ENCODE measurements at places on chromosomes 1 and 21.

DNA sequence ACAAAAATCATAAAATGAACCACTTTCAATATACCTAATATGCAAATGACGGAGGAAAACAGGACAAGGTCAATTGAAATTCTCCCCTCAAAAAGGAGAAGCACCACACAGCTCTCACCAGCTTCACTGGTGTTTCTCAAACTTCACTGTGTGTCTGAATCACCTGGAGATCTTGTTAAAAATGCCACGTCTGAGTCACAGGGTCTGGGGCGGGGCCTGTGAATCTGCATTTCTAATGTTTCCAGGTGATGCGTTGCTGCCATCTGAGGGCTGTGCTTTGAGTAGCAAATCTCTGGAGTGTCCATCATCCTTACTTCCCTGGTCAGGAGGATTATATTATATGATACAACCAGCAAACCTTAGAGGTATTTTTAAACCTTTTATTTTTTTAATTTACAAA is 9.0 kb downstream of the CLDN19 start:
- no peak for DNase-seq

- peak; percentile 71 for DNase-seq
Observed at GRCh38 chr1:198549866-198550265, 9.4 kb upstream of the ATP6V1G3 start.

GRCh38 chr1:224587051-224587450 is 29.1 kb upstream of the CNIH3 start:
- DNase-seq: no peak

GRCh38 chr1:97050506-97050905 is 328.9 kb downstream of the PTBP2 start:
- DNase-seq: no peak

DNA sequence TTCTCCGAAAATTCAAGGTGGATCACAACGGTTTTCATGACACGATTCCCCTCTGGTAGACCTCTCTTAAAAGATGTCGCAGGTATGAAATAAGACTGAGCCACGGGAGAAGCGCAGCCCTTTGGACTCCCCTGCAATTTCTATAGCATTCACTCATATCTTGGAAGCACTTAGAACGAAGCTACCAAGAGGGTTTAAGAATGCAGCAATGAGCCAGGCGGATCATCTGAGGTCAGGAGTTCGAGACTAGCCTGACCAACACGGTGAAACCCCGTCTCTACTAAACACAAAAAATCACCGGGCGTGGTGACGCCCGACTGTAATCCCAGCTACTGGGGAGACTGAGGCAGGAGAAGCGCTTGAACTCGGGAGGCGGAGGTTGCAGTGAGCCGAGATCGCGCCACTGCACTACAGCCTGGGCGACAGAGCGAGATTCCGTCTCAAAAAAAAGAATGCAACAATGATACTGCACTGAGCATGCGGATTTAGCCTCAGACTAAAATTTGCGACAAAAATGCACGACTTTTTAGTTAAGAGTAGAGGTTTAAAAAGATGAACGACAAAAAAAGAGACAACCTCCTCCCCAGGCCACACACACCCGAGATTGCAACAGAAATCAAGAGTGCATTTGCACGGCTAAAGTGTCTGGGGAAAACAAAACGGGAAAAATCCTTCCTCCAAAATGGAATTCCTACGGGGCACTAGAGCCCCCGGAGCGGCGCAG is 743 bp downstream of the TOMM20 start:
- DNase-seq: peak; percentile 6

DNA sequence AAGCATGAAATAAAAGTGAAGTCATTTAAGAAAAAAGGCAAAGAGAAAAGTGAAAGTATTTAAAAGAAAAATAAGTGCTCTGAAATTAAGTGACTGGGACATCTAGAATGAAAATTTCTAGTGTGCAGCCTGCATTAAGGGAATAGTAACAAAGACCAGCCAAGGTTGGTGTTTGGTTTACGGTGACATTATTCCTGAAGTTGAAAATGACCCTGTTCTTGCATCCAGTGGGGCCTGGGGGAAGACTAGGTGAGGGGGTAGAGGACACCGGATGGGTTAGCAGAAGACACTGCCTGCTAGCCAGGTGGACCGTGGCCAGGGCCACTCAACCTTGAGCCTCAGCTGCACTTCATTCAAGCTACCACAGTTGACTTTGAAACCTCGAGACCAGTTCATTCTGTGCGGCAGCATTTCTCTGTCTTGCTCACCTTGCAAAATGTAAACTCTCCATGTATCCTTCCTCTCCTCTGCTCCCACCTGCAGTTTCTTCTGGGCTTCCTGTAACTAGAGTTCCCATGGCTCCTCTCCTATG is 14.3 kb upstream of the KCNK1 start:
- DNase-seq: no peak

- peak; percentile 81 for DNase-seq
Observed at GRCh38 chr1:24111996-24112779, at the start of gene MYOM3. Gene MYOM3 (minus strand): TSS chr1:24112135. CDS start chr1:24108636, 3,499 bp downstream.

GRCh38 chr1:212082765-212083406 is 47.3 kb downstream of the DTL start:
- DNase-seq: no peak

- DNase-seq: no peak
Observed at GRCh38 chr1:206797534-206798383, 25.5 kb upstream of the IL10 start.

DNA sequence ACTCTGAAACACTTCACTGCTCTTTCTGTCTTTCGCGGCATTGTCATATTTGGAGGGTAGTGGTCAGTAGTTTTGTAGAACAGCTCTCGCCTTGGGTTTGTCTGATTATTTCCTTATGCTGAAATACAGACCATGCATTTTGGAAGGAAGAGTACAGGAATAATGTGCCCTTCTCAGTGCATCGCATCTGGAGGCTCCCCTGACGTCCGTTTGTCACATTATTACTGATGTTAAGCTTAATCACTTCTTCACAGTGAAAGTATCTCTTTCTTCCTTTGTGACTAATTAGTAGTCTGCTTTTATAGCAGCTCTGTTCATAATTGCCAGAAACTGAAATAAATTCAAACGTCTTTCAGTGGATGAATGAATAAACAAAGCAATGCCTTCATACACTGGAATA is 85.7 kb upstream of the CXADR start:
- no peak for DNase-seq

DNA sequence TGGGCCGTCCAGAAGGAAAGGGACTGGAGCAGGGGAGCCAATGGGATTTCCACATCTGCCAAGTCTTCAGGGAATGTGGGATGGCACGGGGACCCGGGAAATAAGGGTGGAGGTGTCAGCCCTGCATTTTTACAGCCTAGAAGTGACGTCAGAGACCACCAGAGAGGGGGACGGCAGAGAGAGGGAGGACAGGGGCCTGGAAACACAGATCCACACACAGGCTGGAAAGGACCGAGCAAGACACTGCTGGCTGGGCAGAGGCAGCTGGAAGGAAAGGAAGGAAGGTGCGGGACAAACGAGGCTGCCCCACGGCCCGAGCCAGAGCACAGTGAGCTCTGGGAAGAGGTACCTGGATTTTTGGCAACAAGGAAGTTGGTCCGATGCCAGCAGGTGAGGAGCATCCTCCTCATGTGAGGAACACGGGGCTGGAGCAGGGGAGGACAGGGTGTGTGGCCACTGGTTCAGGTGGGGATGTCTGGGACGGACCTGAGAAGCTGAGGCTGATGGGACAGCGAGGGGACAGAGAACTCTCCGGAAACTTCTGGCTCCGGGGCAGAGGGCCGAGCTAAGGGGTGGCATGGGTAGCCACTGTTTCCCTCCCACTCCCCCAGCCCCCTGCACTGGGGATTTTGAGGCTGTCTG is 138.3 kb downstream of the PGBD5 start:
- DNase-seq: no peak

DNA sequence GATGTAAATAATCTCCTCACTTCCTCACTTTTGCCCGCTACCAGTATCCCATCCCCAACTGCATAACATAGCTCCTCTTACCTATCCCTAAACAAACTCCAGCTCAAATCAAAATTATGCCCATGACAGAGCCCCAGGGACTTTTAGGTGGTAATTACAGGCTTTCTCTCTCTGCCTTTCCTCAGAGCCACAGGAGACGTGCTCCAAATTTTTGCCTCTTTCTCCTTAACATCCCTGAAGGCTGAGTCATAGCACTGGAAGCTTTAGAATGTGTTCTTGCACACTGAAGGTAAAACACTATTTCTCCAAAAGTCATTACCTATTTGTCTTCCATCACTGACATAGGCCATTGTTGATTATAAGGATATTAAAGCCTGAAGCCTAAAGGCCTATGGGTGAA is 263.5 kb upstream of the PLD5 start:
- DNase-seq: no peak

DNA sequence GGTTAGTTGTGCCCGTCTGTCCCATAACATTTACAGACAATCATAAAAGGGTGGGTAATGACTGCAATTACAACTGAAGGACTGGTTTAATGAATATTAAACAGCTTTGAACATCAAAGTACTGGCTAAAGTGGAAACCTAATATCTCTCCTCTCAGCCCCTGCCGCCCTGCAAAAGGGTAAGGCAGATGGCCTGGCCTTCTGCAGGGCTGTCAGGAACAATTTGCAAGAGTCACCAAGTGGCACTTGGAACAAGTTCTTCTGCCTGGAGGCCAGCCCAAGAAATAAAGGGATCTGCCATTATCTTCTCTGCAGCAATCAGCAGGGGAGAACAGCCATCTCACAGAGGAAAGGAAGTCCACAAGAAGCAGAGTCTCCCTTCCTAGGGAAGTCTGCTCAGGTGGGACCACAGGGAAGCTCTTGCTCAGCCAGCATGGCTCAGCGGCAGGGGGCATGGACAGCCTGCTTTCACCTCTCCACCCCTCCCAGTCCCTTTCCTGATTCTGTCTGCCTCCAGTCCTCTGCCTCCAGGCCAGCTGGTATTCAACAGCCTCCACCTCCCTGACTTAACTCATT is 96.1 kb downstream of the TRABD2B start:
- DNase-seq: no peak

GRCh38 chr1:53145051-53145600 is 2.7 kb upstream of the SLC1A7 start:
- DNase-seq: no peak

DNA sequence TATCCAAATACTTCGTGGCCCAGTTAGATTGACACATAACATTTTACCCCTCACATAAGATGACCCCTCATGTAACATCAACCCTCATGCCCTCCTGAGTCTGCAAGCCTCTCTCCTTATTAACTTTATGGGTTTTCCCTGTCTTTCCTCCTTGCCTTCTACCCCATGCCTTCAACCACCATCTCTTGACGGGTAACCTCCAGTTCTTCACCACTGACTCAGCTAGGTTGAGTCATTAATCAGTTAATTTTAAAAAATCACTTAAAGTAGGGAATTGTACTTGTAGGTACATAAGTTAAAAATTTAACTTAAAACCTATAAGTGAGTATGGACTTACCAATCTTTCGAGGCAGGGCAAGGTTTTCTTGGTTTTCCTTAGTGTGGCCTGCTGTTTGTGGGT is 330.7 kb downstream of the CAMTA1 start:
- no peak for DNase-seq

DNA sequence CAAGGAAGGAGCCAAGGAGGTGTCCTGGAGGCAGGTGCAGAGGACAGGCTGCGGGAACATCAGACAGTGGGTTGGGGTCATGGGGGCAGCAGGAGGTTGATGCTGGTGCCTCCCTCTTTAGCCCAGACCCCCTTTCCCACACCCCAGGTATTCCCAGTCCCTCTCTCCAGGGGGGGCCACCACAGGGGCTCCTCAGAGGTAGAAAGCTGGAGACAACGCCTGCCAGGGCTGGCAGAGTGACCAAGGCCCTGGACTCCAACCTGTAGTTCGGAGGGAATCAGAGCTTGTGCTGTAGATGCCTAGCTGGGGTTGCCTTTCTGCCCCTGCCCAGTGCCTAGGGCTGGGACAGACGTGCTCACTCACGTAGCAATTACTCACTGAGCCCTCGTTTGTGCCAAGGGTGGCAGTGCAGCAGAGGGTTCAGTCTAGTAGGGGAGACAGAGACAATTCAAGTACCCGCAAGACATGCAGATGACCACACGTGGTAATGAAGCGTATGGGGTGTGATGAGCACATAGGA is 148.2 kb downstream of the PTPRU start:
- no peak for DNase-seq

DNA sequence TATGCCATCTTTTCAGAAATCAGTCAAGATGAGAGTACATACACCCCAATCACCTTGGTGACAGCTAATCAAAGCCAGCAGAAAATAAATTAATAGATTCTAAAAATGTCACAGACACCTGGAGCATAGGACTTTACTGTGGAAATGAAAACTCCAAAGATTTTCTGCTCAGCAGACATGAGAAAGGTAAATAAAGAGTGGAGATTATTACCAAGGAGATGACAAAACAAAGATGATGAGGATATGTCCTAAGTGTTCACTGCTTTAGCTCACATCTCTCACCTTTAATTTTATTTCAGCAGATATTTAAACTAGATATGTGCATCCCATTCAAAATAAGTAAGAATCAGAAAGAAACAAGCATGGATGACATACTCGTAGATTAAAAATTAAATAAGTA is 14.8 kb upstream of the KCNT2 start:
- DNase-seq: no peak

DNA sequence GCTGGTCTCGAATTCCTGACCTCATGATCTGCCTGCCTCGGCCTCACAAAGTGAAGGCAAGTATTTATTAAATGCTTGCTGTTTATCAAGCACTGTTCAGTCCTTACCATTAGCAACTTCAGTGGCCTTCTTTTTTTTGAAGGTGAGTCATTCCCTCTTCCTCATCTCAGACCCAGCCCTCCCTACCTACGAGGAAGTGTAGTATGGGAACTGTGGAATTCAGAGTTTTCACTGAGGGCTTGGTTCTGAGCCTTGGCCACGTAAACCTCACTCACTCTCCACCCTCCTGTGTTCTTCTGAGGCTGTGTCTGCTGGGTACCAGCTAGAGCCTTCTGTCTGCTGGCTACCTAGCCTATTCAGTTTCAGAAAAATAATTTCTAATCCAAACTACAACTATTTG is 218.3 kb upstream of the SGIP1 start:
- DNase-seq: peak; percentile 17

GRCh38 chr1:228555074-228555994 is 68.2 kb downstream of the RNF187 start:
- DNase-seq: peak; percentile 11

GRCh38 chr1:48025076-48025475 is 27.9 kb upstream of the TRABD2B start:
- DNase-seq: no peak

DNA sequence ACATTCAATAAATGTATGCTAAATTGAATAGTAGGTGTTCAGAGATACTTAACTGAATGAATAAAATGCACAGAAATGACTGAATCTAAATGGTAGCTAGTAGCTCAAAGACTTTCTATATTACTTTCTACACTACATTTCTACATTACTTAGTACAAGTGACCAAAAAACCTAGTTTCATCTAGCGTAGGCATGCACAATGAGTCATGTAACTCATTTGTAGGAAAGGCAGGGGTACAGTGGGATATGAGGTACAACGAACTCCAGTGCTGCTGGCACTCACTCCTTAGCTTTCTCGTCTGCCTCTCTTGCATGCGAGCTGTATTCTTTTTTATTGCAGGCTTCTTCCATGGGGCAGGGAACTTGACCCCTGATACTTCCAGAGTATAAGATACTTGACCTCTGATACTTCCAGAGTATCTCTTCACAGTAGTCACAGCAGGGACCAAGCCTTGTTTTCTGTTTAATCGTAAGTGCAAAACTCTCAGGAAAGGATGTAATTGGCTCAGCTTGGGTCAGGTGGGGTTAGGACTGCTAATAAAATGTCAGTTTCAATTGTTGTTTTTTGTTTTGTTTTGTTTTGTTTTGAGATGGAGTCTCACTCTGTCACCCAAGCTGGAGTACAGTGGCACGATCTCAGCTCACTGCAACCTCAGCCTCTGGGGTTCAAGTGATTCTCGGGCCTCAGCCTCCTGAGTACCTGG is 4.9 kb upstream of the ATP2B4 start:
- DNase-seq: no peak
